ENCODE measurements at places on chromosomes 1 and 21.

GRCh38 chr1:156081180-156081916, 917 bp downstream of the MEX3A start:
- no peak for DNase-seq

GRCh38 chr1:88998716-88999115, 6.3 kb upstream of the KYAT3 start:
- DNase-seq = no peak

GRCh38 chr1:236494586-236495466, 29.0 kb upstream of the LGALS8 start:
- no peak for DNase-seq

DNA sequence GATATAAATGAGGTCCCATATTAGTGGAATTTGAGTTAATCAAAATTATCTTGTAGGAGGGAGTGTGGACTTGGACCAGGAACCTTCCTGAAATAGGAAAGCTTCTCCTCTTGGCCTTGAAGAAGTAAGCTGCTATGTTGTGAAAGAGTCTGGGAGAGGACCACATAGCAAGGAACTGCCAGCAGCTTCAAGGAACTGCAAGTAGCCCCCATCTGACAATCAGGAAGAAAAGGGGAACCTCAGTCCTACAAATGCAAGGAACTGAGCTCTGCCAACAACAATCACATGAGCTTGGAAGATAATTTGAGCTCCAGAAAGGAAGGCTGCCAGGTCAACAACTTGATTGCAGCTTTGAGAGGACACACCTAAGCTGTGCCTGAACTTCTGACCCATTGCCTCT, 8.2 kb upstream of the PRMT6 start:
- no peak for DNase-seq
